NCI-H446 (cell line): ENCODE measurements at places on chromosomes 5 and 9.

DNA sequence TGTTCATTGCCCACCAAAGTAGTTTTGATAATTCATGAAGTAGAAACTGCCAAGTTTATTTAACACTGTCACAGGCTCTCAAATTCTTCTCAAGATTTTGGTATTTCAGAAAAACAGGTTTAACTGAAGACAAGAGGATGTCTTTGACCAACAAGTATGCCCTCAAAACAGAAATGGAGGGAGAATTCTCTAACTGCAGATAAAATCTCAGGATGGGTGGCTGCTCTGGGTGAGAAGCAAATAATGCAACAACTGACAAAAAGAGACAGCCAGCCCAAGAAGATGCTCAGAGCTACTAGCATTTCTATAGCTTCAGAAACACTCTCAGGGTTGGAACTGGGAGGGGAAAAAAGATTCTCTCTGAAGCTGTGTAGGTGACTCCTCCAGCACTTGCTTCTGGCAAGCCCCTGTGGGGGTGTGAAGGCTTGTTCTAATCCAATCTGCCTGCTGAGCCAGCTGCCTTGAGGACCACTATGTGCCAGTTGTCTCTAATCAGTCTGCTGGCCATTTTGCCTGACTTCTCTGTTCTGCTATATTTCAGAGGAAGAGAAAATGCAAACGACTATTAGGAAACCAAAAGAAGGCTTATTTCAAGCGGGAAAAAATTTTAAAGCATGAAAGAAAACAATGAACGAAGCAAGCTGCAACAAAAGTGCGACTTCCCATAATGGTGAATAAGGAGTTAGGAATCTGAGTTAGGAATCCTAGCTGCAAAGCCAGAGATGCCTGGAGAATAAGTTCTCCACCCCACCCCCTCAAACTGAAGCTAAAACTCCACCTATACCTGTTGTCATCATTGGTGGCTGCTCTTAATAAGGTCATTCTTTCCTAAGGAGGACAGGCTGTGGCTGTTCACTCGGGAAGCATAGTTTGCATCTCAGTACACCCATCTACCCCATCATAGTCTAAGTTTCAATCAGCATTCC is 147.5 kb downstream of the GNAQ start:
- no peak for DNase-seq

GRCh38 chr9:79623799-79624721 is 52.3 kb downstream of the TLE4 start:
- DNase-seq: no peak

DNA sequence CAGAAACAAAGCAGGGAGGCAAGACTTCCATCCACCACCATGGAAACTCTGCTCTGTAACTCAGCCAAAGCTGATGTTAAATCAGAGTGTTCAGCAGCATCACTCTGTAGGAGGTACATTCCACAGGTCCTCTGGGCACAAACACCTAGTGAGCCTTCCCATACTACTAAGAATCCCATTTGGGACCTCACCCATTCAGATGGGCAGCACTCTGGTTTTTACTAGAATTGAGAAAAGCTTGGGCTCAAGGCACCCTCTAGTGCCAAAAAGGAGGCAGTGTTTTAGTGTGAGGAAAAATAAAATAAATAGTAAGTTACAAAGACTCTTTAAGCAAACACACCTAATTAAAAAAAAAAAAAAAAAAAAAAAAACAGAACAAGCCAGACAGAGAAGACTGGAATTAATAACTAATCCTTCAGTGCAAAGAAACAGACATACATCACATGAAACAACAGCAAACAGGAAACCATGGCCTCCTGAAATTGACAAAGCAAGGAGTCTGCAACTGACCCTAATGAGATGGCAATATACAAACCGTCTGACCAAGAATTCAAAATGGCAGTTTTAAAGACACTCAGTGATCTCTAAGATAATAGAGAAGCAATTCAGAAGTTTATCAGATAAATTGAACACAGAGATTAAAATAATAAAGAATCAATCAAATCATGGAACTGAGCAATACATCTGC is 159.5 kb downstream of the GNA14 start:
- DNase-seq: no peak

GRCh38 chr9:124808246-124808956 is 31.5 kb downstream of the OLFML2A start:
- no peak for DNase-seq

DNA sequence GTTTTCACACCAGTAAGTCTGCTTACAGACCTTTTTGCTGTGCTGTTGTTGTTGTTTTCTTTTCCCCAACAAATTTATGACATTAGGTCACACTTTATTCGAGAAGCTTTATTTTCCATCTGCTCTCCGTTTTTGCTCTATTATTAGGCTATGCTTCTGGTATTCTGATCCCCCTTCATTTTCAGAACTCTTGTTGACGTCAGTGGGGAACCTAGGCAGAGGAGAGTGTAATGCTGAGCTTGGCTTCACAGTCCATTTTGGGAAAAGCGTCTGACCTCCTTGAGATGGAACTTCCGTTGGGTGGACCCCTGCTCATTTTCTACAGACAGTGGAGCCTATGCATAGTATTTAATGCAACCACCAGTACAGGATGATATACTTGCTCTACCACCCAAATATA is 387.9 kb upstream of the MEF2C start:
- no peak for DNase-seq

- DNase-seq: no peak
These were observed 164.0 kb downstream of the CCDC192 start for GRCh38 chr5:127867022-127867783.

DNA sequence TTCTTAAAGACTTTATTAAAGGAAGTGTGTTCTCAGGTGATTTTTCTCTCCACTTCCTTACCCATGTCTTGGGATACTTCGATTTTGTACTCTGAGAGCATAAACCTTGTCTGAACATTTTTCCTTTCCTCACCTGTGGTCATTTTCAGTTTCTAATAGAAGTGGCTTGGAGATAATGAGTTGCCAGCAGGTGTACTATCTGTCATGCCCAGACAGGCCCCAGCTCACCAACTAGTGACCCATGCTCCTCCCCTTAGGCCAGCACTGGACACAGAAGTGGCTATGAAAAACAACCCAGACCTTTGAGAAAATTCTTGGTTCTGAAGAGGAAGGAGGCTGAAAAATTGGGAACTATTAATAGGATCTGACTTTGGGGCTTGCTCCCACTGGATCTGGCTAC is 49.2 kb upstream of the SMIM32 start:
- no peak for DNase-seq

DNA sequence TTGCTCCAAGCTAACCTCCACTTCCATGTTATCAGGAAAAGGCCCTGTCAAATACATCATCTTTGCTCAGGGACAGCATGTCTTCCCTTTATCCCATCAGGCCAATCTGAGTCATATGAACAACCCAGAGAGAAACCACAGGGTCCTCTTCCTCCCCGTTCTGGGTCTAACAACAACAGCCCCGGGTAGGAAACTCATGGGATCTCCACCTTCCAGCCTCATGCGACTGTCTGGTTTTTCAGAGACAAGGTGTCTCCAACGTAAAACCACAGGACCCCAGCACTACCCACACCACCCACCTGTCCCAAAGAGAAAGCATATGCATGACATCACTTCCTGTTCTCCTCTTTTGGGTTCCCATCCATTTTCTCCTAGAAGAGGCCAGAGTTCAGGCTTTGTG is 217.9 kb downstream of the ENC1 start:
- DNase-seq: no peak

DNA sequence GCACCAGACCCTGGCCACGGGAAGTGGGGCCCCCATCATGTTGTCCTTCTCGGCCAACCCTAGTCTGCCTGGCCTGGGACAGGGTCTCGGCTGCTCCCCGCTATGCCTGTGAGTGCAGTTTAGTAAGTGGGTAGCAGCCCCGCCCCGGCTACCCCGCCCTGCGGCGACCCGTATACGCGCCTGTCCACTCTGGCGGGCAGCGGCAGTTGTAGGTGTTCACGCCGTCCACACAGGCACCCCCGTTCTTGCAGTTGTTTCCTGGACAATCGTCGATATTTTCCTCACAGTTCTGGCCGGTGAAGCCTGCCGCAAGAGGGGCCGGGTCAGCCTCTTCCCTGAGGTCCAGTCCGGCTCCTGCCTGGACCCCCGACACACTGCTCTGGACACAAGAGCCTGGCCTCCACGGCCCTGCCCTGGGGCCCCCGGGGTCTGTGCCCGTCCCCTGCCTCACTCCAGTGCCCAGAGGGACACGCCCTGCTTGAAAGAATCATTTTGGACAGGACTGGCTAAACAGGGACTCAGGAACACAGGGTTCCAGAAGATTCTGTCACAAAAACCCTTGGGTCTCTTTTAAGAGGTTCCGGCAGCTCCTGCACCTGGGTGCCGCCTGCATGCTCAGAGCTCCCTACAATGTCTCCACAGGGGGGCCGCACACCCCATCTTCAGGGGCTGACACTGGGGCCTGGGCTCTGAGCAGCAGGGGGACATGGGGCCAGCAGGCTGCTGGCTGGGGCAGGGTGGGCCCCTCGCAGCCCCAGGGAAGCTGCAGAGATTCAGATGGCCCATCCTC is 26.4 kb downstream of the NOTCH1 start:
- DNase-seq: no peak

GRCh38 chr9:134509817-134510216 is 131.8 kb upstream of the COL5A1 start:
- no peak for DNase-seq

DNA sequence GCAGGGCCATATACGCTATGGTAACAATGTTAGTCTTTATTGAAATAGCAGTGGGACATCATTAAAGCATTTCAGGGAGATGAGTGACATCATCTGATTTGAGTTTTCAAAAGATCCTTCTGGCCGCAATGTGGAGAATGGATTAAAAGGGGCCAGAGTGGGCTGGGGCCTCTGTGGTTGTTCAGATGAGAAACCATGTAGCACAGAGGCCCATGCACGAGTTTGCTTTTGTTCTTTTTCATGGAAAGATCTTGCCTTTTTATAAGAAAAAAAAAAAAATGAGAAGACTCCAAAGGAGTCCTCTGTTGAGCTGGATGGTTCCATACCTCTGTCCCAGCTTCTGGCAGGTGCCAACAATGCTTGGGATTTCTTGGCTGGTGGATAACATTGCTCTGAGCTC is 173.5 kb upstream of the SPRY4 start:
- DNase-seq: no peak

DNA sequence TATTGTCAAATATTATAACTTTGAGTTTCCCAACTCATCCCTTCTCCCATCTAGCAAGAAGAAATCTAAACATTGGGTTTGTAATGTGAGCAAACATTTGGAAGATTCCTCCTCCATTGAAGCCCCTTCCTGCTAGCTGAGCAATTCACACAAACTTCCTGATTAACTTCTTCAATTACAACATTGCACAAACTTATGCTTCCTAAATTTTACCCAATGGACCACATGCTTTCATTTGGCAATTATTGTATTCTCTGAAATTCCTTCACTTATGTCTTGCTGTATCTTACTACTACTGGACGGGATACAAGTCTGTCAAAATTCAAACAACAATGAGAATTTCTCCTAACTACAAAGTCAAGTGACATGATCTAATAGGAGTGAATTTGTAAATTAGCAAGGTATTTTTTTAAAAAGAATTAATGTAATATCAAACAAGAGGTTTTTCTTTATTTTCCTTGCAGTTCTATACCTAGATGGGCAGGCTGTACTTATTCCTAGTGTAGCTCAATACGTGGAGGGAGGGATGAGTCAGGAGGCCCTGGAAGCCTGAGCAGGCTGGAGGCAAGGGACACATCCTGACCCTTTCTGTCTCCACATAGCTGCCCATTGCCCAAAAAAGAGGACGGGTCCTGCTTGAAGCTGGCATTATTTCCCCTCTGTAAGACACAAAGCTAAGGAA is 11.8 kb upstream of the IFNW1 start:
- DNase-seq: no peak

- DNase-seq: peak; percentile 88
These were observed 2.7 kb upstream of the ANXA2R start for GRCh38 chr5:43042626-43043399.

DNA sequence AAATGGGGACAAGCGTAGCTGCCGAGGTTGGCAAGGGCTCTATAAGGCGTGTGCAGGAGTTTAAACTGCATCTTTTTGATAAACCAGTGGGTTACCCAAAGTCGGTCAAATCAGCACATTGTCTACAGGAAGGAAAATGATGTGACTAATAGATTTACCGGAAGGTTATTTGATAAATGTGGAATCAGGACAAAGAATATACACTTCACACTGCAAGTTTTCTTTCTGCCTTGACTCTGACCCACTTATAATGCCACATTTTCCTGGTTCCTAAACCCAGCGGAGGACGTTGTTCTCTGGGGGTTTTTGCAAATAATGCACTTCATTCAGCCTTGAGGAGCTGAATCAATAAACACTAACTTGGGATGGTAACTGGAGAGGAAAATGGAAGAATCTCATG is 76.8 kb downstream of the TTLL11 start:
- no peak for DNase-seq

- DNase-seq: no peak
These were observed 26.7 kb upstream of the TNC start for GRCh38 chr9:115144706-115145105.

GRCh38 chr5:180598797-180599589 is 7.7 kb upstream of the SCGB3A1 start:
- no peak for DNase-seq

DNA sequence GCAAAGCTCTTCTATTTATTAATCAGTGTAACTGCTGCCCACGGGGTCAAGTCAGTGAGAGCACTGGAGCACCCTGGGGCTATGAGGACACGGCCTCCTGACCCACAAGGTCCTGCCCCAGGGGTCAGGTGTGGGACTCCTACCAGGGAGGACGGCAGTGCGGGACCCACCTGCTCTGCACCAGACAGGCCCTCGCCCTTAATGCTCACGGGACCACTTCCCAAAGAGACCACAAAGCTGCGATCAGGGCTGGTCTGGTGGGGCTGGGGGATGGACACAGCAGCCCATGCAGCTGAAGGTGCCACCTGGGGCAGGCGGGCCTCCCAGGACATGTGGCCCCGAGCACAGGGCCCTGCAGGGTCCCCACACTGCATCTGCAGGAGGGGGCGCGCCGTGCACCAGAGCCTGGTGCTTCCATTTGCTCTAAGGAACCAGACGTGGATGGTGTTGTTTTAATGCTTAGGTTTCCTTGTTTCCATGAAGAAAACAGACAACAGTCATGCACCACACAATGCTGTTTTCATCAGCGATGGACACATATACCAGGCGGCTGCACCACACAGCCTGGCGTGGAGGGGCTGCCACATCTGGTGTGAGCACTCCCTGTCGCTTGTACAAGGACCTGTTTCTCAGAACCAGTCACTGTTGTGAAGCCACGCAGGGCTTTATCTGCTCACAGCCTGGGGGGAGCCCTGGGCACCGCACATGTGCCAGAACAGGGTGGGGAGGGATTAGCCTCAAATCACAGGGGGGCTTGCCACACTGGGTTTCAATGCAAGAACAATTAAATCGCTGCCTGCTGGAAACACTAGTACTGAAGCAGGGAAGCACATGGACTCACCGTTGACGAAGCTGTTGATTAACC is 22.6 kb downstream of the CLPTM1L start:
- DNase-seq: no peak
